T1000 (cell line): ENCODE measurements at places on chromosomes 5 and 9.

DNA sequence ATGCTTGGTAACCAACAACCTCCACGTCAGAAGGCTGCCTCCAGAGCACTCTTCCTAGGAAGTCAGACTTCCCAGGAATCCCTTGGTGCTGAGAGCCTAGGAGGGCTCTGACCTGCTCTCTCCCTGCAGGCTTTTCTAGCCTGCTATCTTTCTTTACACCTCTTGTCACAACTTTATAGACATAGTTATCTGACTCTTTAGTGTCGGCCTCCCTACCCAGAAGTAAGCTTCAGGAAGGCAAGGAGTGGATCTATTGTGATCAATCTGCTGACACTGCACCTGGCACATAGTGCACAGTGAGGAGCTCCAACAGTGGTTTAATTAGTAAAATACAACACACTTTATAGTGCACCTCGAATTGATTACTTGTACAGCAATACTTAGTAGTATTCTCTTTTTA, 2.3 kb downstream of the AFAP1L1 start:
- no peak for DNase-seq

DNA sequence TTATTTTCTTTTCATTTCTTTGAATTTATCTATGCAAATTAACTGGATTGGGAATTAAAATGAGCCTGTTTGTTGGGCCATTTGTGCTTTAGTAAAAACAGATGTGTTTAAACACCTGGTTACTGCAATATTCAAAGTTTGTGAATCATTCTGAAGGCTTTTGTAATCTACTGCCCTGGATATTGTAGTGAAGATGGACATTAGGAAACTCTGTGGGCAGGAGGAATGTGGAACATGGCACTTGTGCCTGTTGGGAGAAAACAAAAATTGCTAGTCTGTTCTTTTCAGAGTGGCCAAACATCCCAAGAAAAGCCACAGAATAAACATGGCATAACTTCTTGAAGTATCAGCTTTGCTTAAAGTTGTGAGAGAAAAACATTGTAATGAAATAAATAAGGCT, 40.8 kb downstream of the CHSY3 start:
- DNase-seq, result no peak

GRCh38 chr5:156444753-156445291, 117.9 kb downstream of the SGCD start:
- DNase-seq, result no peak

DNA sequence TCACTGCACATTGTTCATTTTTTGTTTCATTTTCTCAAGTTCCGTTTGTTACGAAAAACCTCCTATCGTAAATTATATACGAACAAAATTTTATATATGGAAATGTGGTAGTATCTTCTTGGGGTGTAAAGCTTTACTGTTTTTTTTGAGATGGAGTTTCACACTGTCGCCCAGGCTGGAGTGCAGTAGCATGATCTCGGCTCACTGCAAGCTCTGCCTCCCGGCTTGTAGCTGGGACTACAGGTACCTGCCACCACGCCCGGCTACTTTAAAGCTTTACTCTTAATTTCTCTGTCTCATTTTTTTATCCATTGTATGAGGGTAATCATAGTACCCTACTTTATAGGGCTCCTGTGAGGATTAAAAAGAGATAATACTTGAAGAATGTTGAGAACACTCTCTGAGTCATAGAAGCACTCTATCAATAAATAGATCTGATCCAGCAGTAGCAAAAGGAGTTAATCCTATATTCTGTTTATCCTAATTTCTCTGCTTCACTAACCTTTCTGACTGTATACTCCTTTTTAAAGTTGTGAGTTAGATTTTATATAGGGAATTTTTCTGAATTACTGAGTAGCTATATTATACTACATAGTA, 5.6 kb upstream of the LRRC70 start:
- DNase-seq, result no peak

- DNase-seq, result no peak
Observed at GRCh38 chr5:106408570-106408969, 1262.2 kb downstream of the EFNA5 start.

DNA sequence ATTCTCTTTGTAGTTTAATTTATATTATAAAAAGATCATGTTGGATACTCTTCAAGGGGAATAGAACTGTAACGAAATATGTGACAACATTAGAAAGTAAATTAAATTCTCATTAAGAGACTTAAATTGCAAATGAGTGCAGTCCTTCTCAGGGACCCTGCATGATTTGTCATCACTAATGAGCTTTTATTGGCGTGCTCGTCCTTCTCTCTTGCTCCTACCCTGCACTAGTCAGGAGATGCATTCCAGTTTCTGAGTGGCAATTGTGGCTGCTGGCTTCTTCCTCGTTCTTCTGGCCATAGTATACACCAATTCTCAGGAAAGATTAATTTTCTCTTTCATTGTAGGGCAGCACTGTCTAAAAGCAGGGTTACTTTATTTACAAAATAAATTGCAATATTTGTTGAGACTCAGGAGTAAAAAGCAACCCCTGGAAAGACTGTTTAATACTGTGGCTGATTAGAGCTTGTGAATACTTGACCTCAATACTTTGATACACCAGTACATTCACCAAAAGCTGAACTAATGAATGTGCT, 376.3 kb upstream of the CHD1 start:
- no peak for DNase-seq

GRCh38 chr9:110148384-110148783, 59.6 kb downstream of the C9orf152 start:
- DNase-seq, result no peak

DNA sequence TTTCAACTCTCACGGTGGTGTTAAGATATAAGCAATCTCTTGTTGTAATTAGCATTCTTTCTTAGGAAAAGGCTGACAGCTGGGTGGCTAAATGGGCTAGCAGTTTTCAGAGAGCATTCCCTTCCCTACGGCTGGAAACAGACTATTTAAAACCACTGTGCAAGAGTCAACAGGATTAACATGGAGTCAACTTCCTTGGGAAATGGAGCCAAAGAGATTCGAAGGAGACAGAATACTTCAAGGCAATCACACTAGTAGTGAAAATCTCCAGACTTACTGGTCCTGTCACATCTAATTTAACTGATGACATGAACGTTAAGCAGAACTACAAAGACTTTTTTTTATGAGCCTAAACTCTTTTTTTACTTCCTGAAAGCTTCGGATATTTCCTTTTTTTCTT, 453.3 kb upstream of the ITGA1 start:
- DNase-seq, result no peak

DNA sequence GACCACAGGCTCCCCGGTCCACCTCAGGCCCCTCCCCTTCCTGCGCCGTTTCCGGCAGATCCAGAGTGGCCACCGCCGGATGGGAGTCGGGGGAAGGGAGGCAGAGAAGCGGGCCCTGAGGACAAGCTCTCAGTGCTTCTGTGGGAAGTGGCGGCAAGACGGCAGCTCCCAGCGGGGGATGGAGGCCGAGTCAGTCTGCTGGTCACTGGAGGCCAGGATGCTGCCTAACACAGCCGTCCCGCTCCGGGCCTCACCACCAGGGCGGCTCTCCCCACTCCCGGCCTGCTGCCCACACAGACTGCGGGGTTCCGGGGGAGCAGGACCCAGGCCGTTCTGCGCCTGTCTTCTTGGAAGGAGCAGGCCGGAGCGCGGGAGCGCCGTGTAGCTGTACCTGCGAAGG, 31.4 kb downstream of the FXN start:
- no peak for DNase-seq

- DNase-seq, result no peak
Observed at GRCh38 chr9:132739710-132740310, 69.5 kb downstream of the GTF3C4 start.

DNA sequence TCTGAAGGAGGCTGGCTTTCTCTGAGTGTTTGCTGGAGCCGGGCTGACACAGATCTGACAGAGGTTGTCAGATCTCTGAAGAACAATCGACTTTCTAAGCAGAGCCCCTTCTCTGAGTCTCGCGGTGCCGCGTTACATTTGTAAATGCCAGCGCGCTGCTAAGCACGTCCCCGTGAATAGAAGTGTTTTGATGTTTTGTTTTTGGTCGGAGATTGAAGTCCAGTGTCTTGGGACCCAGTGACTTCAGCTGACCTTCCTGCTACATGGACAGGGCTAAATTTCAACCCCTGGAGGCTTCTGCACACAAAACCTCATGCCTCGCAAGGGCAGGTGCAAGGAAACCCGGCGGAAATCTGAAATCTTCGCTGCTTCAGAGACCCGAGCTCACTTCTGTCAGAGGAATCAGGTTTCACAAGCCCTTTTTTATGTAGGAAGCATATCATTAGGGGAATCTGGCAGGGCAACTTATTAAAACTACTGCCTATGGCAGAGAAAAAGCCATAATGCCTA, 27.2 kb downstream of the NEUROG1 start:
- DNase-seq, result no peak

- no peak for DNase-seq
Observed at GRCh38 chr5:132773601-132774355, 3.3 kb downstream of the SEPTIN8 start.

- DNase-seq, result no peak
Observed at GRCh38 chr9:136705564-136705963, 6.8 kb upstream of the DIPK1B start.

GRCh38 chr5:118326481-118327045, 661.8 kb downstream of the DTWD2 start:
- DNase-seq, result no peak

DNA sequence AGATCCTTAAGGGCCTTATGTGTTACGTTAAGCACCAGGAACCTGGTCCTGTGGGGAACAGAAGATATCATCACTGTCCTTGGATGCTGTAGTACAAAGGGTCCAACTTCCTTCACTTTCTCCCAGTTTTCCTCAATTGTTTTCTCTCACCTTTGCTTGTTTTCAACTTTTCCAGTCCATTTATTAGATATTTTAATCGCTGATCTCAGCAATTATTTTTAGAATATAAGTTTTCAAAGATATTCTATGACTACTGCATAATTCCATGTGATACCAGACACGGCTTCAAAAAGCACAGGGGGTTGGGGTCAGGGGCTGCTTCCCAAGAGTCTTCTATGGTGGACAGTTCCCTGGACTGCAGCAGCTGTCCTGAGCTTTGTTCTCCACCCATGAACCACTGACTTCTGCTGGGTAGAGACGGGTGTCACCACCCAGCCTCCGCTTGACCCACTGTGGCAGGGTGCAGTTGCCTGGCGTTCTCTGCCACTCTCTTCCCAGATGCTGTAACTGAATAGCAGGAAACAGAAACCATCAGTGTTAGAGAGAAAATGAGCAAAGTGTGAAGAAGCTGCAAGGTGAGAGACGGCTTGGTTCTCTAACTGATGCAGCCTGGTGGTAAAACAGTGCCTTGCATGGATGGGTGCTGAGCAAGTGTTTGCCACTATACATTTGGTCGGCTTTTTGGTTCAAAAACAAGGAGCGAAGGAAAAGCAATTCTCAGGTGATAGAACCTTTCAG, 383.0 kb downstream of the RAB3C start:
- no peak for DNase-seq

- no peak for DNase-seq
Observed at GRCh38 chr9:6938873-6939272, 181.1 kb downstream of the KDM4C start.

GRCh38 chr5:128669803-128670202, 131.8 kb upstream of the FBN2 start:
- no peak for DNase-seq

DNA sequence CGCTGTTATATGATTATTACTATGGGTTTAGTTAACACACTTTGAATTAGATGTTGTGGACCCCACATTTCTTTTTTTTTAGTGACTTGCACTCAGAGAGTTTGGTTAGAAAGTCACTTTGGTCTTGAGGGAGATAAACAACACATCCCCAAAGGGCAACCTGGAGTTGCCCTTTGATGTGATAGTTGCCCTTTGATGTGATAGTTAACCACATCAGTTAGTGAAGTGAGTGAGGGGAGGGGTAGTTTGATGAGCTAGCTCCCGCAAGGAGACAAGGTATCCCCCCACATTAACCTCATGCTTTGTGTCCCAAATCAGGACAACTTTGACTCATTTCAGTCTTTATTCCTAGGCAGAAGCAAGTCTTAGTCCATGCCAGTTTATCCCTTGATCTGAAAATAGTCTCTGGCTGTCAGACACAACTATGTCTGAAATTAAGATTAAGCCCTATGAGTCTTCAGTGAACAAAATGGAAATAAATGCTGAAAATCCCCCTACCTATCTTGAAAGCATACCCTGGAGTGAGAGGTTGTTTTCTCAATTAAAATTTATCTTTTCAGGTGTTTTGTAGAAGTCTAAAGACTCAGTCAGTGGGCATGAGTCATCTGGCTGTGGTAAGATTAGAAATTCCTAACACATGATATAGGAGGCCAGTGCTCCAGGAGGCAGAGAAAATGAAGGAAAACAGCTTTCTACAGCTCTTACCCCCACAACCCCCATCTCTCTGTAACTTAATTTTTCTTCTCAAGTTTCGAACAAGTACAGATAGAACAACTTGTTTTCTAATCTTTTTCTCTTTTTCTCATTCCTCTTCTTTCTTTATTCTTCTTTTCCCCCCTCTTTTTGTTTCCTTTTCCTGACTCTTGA, 208.9 kb upstream of the DMRTA1 start:
- DNase-seq, result no peak

GRCh38 chr5:145347026-145347616, 488.0 kb downstream of the PRELID2 start:
- no peak for DNase-seq

- DNase-seq, result no peak
Observed at GRCh38 chr9:113995401-113995800, 82.7 kb downstream of the AMBP start.

GRCh38 chr5:59296317-59297264, 596.9 kb downstream of the PDE4D start:
- no peak for DNase-seq

DNA sequence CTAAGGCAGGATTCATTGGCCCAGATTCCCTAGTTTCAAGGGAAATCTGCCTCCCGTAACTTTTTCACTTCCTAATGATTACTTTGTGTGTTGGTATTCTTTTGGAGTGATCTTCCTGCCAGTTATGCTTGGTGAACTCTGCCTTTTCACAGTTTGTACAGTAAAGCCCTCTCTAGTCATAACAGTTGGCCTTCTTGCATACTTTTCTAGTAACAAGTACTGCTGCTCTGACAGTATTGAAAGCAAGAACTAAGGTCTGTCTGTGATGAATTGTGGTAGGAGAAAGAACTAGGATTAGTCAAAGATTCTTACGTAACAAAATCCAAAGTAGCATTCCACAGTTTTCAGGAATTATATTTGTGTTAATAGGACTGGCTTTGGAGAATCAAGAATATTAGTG, 1457.2 kb upstream of the WWC1 start:
- no peak for DNase-seq

DNA sequence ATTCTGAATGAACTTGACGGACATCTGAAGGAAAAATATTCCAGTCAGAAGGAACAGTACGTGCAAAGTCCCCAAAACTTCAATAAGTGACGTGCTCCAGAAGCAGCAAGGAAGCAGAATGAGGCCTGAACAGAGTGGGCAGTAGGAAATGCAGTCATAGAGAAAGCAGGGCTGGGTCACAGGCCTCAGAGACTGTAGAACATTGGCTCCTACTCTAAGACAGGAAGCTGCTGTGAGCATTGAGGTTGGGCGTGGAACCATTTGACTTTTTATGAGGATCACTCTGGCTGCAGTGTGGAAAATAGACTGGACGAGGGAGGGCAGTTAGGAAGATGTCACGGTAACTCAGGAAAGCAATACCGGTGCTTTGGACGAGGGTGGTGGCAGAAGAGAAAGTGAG, 64.0 kb downstream of the DOCK8 start:
- DNase-seq, result no peak

- DNase-seq, result no peak
Observed at GRCh38 chr5:63820577-63820976, 141.7 kb downstream of the HTR1A start.

- peak; percentile 38 for DNase-seq
Observed at GRCh38 chr5:74643111-74643562, 2.6 kb upstream of the ENC1 start.

GRCh38 chr5:6910950-6911349, 197.7 kb downstream of the TENT4A start:
- DNase-seq, result no peak

GRCh38 chr5:131607903-131608540, 27.0 kb downstream of the RAPGEF6 start:
- no peak for DNase-seq
